ENCODE measurements at places on chromosomes 2 and 18. TPM values are rescaled to one million over a fixed set of nuclear protein-coding genes. Genes with fewer than 3 reads are reported as not detected.

The C2orf66 gene
- total RNA-seq = 0.27 TPM

The PIGN gene
- 22.9 TPM for total RNA-seq

The ZNF396 gene
- 0.81 TPM for total RNA-seq

The SEMA4C gene
- total RNA-seq = 26.1 TPM

The LHCGR gene
- not detected for total RNA-seq

The SNTG2 gene
- not detected for total RNA-seq

The RIF1 gene
- 25.9 TPM for total RNA-seq

The PROKR1 gene
- under 0.01 TPM for total RNA-seq

The C2orf78 gene
- not detected for total RNA-seq

The NPC1 gene
- 20.5 TPM for total RNA-seq

The TMEM169 gene
- total RNA-seq = under 0.01 TPM

Data from hematopoietic multipotent progenitor cell (in vitro differentiated cells).